ENCODE measurements at places on chromosomes 1 and 21.

DNA sequence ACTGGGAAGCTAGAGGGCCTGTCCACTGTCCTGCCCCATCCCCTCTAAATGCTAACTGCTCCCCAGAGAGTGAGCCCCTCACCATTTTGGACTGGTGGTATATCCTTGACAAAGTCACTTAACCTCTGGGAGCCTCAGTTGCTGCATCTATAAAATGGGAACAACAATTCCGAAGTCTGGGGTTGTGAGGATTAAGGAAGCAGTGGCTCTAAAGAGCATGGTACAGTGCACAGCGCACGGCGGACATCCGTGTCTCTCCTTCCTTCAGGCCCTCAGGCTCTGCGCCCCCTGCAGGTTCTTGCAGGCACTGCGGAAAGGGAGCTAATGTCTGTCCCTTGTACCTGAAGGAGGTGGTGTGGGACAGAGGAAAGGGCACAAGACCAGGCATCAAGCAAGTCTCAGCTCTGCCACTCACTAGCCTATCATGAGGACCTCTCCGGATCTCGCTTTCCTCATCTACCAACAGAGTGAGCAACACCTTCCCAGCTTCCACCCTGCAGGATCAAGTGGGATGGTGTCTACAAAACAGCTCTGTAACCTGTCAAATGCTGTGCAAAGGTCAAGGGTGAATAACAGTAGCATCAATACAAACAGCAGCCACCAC lies 20.1 kb downstream of the ECE1 start:
- no peak for DNase-seq

DNA sequence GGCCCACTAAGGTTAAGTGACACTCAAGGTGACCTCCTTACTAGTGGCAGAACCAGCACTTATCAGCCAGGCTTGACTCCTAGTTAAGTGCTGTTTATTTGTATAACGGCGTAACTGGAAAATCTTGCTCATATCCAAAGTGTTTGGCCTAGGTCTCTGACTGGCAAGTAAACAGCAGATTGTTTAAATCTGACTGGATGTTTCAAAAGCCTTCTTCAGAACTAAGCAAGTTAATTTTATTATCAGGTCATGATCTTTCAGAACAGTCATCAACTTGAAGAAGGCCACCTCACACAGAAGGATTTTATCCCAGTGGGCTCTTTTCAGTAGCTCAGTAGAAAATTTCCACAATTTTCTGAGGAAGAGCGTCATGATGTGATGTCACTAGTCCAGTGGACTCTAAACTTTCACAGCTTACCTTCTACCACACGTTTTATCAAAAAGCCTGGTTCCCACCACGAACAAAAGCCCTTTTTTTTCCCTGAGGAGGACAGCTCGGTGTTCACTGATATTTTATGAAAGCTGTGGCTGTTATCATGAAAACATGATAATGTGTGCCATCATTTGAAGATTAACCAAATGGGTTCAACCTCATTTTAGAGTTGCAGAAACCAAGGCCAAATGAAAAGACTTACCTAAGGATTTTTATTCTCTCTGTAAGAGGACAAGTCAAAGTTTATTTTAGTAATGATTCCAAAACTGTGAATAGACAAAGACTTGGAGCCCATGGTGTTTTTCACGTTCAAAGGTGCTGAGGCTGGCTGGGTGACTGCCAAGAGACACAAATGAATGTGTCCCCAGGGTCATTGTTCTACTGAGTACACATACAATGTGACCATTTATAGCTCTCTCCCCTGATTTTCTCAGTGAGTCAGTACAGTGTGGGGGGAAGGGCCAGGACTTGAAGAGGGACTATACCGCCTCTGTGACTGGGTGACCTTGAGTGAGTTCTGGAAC lies 9.1 kb downstream of the SGIP1 start:
- peak; percentile 21 for DNase-seq

GRCh38 chr1:233343262-233343661 lies 15.7 kb downstream of the MAP3K21 start:
- DNase-seq, result no peak

GRCh38 chr21:42883921-42884320 lies 4.6 kb upstream of the WDR4 start:
- DNase-seq, result no peak

- no peak for DNase-seq
These were observed 10.4 kb downstream of the LGALS8 start for GRCh38 chr1:236534151-236534651.

GRCh38 chr1:147351140-147351835 lies 108.8 kb downstream of the CHD1L start:
- no peak for DNase-seq

DNA sequence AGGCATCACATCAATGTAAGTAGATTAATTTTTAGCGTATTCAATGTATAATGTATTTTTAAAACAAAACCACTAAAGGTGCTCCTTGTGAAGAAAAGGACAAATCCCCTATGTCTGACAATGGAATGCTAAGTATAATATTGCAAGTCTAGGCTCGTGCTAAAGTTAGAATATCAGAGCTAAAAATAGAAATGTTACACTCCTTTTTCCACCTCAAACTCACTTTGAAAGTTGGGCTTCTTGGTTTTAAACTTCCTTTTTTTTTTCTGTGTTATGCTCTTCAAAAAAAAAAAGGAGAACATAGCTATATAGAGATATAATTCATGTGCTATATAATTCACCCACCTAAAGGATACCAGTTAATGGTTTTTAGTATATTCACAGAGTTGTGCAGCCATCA lies 3.6 kb upstream of the SERBP1 start:
- DNase-seq, result no peak

GRCh38 chr1:94623560-94624148 lies 82.1 kb upstream of the F3 start:
- DNase-seq, result no peak

DNA sequence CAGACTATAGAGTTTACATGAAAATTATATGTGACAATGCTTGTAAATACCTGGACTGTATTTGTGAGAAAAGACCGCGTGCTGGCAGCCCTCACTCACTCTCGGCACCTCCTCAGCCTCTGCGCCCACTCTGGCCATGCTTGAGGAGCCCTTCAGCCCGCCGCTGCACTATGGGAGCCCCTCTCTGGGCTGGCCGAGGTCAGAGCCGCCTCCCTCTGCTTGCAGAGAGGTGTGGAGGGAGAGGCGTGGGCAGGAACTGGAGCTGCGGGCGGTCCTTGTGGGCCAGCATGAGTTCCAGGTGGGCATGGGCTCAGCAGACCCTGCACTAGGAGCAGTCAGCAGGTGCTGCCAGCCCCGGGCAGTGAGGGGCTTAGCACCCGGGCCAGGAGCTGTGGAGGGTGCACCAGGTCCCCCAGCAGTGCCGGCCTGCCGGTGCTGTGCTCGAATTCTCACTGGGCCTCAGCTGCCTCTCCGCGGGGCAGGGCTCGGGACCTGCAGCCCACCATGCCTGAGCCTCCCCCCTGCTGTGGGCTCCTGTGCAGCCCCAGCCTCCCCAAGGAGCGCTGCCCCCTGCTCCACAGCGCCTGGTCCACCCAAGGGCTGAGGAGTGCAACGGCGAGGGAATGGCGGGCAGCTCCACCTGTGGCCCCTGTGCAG lies 482.5 kb downstream of the AGBL4 start:
- DNase-seq, result no peak

DNA sequence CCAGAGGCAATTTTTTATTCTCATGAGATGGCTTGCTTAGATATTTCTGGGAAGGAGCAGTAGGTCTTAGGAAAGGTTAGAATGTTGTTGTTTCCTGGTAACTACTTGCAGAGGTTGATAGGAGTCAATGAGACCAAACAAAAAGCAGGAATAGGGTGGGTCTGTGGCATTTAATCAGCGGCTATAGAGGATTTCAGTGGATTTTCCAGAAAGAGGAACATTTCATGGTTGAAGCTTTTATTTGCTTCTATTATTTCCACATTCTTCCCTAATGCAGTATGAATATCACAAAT lies 111.3 kb upstream of the PALMD start:
- no peak for DNase-seq

DNA sequence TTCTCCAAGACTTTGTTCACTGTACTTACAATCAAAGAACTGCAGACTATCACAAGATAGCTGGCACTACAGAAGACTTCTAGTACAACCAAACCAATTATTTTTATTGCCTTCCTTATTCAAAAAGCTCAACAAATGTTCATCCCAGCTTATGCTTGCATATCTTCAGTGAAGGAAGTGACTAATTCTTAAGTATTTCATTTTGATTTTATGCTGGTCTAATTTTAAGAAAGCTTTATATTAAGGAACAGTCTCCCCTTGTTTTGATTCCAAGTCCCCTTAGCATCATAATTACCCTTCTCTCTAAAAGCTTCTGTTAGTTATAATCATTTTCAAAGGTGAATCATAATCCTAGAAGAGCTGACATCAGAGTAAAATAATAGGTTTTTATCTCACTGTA lies 132.9 kb downstream of the LRRIQ3 start:
- no peak for DNase-seq

DNA sequence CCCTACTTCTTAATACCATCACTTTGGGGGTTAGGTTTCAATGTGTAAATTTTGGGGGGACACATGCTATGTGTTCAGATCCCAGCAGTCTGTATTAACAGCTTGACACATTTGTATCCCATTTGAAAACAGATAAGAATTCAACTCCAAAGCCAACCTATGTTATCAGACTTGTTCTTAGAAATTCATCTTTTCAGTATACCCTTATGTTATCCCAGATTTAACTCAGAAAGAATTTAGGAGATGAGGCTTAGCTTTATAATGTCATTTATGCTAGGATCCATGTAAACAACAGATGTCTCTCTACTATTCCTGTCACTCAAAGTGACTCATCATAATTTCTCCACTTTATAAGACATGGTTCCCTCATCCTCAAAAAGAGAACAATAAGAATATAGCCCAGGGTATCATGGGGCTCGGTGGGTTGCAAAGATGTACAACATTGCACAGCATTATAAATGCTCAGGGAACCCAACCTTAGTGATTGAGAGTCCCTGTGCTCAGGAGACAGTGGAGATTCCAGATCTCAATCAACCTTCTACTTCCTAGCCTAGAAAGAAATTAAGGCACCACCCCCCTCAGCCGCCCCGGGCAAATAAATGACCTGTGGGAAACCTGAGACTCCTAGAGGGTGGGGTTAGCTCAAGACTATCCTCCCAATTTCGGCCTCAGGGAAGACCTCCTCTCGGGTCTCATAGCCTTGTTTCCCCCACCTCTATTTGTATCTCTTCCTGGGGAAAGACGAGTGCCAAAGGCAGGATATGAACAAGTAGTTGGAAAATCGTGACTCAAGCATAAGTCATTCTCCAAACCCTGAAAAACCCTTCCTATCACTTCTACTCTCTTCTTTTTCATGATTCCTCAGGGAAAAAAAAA lies 265.1 kb upstream of the CAMK1G start:
- DNase-seq, result no peak
